Cortex of kidney (tissue), 1 donor: ENCODE measurements at places on chromosomes 11 and 22.

GRCh38 chr11:61771985-61772455 is 19.6 kb downstream of the MYRF start:
- DNase-seq: no peak

DNA sequence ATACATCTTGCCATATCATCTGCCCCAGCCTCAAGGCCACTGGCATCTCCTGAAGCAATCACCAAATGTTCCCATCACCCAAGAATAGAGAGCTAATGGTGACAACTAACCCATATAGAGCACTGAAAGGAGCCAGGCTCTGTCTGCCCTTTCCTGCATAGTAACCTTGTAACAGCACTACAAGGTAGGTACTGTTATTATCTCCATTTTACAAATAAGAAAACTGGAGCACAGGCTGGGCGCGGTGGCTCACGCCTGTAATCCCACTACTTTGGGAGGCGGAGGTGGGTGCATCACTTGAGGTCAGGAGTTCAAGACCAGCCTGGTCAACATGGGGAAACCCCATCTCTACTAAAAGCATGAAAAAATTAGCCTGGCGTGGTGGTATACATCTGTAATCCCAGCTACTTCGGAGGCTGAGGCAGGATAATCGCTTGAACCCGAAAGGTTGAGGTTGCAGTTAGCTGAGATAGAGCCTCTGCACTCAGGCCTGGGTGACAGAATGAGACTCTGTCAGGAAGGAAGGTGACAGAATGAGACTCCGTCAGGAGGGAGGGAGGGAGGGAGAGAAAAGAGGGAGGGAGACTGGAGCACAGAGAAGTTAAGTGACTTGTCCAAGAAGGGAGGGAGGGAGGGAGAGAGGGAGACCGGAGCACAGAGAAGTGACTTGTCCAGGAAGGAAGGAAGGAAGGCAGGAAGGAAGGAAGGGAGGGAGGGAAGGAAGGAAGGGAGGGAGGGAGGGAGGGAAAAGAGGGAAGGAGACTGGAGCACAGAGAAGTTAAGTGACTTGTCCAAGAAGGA is 2.2 kb downstream of the SLC35F2 start:
- DNase-seq: no peak

- no peak for DNase-seq
Measured at GRCh38 chr11:65185869-65186341, 4.2 kb downstream of the CAPN1 start.

GRCh38 chr22:20205964-20206708 is 55.3 kb upstream of the CCDC188 start:
- DNase-seq: no peak

DNA sequence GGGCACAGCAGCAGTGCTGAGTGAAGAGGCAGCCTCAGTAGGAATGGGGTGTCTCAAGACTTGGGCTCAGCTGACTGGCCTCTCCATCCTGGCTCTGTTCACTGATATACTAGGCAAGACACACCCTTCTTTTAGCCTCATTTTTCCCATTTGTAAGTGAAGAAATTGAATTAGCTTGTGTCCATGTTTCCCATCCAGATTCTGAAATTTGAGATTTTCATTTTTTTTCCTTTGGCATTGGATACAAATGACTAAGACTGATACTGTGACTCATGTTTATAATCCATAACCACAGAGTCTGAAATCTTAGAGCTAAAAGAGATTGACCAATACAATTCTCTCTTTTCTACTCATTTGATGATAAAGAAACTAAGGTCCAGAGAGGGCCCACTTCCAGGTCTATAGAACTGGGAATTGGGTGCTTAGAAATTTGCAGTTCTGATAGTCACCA is 110.9 kb downstream of the KCNC1 start:
- DNase-seq: no peak

- DNase-seq: no peak
Measured at GRCh38 chr11:8723711-8724110, 41.1 kb downstream of the RPL27A start.

DNA sequence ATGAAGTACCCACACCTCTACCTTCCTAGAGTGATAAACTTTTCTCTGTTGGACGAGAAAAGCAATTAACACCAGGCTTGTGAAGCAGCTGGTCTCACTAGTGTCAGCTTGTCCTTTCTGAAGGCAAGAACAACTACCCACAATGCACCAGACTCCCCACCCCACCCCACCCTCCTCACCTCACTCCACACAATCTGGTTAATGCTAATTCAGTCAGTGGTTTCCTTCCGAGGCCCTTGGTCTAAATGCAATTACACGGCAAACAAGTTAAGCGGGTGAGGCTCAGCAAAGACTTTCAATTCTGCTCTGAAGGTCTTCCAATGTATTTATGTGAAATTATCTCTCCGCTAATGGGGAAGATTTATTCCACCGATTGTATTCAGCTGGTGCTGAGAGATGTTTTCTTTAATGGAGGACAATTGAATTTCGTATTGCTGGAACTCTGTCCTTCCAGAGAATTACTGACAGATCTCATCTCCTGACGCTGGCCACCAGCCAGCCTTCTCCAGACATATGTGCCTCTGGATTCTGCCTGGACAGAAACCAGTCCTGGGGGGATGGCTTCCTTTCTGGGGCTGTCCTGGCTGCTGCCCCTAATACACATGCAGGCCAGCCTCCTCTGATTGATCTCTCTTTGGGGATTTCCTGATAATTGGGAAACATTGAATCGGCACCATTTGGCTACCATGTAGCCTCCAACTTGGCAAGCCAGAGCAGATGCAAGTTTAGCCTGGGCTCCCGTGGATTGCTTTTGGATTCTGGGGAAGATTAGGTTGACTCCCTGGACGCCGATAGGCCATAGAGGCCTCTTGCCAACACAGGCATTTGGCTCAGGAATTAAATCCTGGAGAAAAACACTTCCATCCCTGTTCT is 165.8 kb upstream of the NARS2 start:
- DNase-seq: no peak

GRCh38 chr11:47915783-47916182 is 64.6 kb upstream of the PTPRJ start:
- no peak for DNase-seq

- DNase-seq: no peak
Measured at GRCh38 chr11:91997226-91997625, 227.4 kb upstream of the FAT3 start.

GRCh38 chr11:14587258-14587657 is 56.3 kb upstream of the PDE3B start:
- no peak for DNase-seq

DNA sequence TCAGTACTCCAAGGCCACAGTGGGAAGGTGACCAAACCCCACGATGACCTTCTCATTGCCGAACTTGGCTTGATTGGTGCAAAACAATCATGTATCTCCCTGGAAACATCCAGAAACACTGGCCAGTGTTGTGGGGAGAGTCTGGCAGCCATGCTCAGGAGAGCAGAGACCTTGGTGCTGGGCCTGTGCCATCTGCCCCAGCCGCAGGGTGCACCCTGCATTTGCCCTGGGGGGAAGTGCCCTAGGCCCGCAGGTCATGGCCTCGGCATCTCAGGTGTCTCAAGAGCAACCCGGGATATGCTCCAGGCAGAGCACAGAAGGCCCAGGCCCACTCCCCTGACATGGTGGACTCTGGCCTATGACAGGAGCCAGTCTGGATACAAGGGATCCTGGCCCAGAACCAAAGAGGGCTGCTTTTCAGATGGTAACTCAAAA is 23.7 kb downstream of the ARVCF start:
- no peak for DNase-seq

DNA sequence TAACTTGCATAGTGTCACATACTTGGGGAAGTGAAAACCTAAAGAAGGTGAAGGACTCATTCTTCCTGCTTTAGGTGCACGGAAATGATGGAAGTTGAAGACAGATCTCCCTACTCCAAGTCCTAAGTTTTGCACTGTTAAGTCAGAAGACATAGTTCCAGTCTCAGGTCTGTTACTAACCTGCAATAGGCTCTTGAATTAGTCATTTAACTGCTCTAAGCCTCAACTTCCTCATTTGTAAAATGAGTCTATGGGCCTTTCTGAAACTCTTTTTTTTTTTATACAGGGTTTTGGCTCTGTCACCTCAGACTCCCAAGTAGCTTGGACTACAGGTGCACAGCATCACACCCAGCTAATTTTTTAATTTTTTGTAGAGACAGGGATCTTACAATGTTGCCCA is 30.8 kb upstream of the POU2AF1 start:
- DNase-seq: no peak

DNA sequence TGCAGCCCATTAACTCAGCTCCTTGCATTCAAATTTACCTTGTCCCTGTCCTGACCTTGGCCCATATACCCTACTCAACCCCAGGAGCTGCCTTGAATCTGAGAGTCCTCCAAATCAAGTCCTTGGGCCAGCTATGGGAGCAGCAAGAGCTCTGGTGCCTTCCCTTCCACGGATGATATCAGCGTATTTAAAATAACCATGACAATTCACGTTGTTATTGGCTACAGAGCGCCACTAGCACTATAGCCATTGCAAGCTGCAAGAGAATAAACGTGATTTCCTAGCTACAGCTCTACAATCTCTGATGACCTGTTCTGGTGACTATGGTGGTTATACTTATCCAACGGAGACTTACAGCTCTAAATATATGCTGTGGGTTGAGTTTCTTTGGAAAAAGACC is 357.8 kb downstream of the LARGE1 start:
- DNase-seq: no peak

DNA sequence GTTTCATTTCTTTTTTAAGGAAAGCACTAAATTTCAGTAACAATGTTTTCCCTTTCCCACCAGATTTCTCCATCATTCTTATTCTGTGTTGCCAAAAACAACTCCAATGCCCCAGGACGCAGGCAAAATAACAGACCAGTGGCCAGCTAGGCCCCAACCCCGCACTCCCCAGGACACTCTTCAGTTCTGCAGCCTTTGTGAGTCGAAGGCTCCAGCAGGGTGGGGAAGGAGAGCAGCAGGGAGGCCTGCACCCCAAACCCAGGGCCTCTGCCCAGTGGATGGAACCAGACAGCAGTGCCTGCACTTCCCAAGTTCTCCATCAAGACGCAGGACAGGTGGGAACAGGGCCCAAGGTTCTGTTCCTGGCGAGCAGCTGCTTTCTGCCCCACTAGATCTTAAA is 34.4 kb downstream of the PPP2R1B start:
- no peak for DNase-seq
